ENCODE measurements at places on chromosomes 16 and 17.

DNA sequence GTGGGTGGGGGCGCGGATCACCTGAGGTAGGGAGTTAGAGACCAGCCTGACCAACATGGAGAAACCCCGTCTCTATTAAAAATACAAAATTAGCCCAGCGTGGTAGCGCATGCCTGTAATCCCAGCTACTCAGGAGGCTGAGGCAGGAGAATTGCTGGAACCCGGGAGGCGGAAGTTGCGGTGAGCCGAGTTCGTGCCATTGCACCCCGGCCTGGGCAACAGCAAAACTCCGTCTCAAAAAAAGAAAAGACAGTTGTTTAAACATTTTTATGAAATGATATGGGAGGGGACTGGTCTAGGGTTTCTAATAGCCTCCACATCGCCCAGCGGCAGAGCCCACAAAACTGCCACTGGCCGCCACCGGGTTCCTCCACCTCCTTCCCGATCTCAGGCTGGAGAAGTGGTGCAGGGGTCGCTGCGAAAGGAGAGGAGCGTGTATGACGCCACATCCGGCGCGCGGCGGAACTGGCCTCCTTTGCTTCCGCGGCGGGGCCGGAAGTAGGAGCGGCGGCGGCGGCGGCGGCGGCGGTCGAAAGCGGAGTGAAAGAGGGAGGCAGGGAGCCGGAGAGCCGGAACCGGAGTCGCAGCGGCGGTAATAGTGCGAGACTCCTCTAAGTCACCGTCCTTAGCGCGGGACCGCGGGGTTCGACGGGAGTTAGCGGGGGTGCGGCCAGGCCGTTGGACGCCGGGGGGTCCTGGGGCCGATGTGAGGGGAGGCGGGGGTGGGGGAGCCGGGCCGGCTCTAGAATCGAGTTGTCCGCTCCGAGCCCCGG lies at the start of gene PPP4C:
PPP4C (plus strand) TSS at position 492 of the 773 bp plus-strand sequence. CDS start 384 bp downstream, outside the sequence.
- peak; percentile 89 for DNase-seq

DNA sequence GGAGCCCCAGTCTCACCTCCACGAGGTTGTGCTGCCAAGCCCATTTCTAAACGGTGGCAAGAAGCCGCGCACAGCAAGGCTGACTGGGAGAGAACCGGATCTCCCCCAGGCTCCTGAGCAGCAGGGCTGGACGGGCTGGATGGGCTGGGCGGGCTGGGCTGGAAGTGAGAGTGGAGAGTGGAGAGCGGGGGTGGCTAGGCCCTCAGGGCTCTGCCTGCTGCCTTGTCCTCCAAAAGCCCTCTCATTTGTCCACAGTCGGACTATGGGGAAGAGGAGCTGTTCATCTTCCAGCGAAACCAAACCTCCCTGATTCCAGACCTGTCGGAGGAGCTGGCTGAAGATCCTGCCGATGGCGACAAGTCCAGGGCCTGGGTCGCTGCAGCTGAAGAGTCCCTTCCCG lies 3.2 kb downstream of the DNAAF8 start:
- no peak for DNase-seq

GRCh38 chr17:76659928-76660655 lies 16.5 kb upstream of the ST6GALNAC1 start:
- DNase-seq = no peak

DNA sequence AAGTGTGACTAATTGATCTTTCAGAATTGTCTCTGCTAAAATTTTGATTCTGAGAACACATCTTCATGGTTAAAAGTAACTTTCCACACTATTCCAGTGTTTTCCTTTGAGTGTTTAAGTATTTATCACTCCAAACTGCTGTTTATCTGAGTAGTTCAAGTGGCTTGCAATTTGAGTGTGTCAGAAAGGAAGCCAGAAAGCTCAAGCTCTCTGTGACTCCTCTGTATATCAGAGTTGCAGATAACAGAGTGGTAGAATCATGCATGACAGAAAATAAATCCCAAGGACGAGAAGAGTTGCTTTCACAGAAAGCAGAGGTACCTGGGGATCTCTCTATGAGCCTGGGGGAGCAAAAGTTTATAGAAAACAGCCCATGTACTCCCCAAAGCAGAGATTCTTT lies 130.0 kb downstream of the CYB561 start:
- no peak for DNase-seq

- DNase-seq = peak; percentile 44
These were observed at the start of gene HOXB5 for GRCh38 chr17:48593126-48593829. HOXB5 (minus strand) TSS chr17:48593779; CDS start chr17:48593682, 97 bp downstream.

DNA sequence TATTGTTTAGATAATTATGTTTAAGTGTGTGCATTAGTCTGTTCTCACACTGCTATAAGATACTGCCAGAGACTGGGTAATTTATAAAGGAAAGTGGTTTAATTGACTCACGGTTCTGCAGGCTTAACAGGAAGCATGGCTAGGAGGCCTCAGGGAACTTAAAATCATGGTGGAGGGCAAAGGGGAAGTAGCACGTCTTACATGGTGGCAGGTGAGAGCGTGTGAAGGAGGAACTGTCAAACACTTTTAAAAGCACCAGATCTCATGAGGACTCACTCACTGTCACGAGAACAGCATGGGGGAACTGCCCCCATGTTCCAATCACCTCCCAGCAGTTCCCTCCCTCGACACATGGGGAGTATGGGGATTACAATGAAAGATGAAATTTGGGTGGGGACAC lies 203.5 kb upstream of the GOT2 start:
- no peak for DNase-seq

DNA sequence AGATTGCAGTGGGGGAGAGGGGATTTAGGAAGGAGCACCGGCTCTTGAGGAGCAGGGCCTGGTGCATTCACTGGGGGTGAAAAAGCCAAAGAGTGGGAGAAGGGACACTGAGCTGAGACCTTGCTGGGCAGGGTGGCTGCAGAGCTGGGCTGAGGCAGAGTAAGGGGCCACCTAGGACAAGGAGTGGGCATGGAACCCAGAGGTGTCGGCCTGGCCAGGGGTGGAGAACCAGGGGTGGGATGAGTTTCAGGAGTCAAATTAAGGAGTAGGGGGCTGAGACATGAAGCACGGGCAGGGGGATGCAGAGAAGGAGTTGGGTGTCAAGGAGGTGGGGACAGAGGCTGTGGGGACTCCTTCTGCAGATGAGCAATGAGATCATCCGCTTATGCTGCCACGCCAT lies 20.1 kb downstream of the DNAH2 start:
- DNase-seq = no peak

- no peak for DNase-seq
These were observed 23.4 kb upstream of the AXIN2 start for GRCh38 chr17:65584604-65585521.

DNA sequence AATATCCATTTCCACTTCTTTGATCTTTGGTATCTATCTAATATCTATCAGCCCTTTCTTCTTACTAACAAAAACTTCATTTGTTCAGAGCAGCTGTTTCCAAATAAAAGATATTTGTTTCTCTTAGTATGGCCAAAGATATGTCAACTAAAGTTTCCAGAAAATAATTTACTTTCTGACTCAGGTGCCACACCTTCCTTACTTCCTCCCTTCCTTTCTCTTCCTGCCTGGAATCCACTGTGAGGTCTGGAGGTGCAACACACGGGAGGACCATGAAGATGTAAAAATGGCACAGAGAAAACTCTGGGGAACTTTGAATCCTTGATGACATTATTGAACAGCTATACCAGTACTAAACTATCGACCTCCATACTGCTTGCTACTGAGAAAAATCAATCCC lies 14.0 kb downstream of the MED13 start:
- DNase-seq = no peak

GRCh38 chr16:88985521-88985920 lies 8.5 kb upstream of the CBFA2T3 start:
- DNase-seq = no peak

GRCh38 chr16:10141671-10142070 lies 40.6 kb downstream of the GRIN2A start:
- no peak for DNase-seq

GRCh38 chr17:76995387-76996105 lies 127.3 kb downstream of the MGAT5B start:
- DNase-seq = no peak

- DNase-seq = no peak
These were observed 184.8 kb upstream of the ZFHX3 start for GRCh38 chr16:73232555-73233328.

- no peak for DNase-seq
These were observed 12.3 kb downstream of the ALOXE3 start for GRCh38 chr17:8105957-8106398.

- DNase-seq = peak; percentile 16
These were observed 39.1 kb downstream of the ASPA start for GRCh38 chr17:3514873-3515272.

GRCh38 chr16:813916-814412 lies 13.4 kb upstream of the GNG13 start:
- no peak for DNase-seq

DNA sequence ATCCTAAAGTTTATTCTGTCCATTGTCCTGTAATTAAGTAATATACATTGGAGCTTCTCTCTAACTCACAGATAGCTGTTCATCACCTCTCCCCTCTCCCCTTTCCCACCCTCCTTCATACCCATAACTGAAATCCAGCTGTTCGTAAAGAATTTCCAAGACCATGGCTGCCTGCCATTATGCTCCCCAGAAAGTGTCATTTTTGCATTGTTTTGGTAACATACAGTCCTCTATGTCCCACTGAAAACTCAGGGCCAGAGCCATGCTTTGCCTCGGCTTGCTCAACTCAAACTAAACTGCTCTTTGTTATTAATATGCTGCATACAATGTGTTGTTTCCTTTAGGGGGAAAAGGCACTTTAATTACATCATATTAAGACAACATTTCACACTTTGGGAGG lies 132.0 kb downstream of the MRTFB start:
- no peak for DNase-seq

GRCh38 chr17:12342609-12343435 lies 322.1 kb downstream of the MAP2K4 start:
- no peak for DNase-seq

GRCh38 chr17:37147301-37147812 lies 198.6 kb downstream of the AATF start:
- no peak for DNase-seq

DNA sequence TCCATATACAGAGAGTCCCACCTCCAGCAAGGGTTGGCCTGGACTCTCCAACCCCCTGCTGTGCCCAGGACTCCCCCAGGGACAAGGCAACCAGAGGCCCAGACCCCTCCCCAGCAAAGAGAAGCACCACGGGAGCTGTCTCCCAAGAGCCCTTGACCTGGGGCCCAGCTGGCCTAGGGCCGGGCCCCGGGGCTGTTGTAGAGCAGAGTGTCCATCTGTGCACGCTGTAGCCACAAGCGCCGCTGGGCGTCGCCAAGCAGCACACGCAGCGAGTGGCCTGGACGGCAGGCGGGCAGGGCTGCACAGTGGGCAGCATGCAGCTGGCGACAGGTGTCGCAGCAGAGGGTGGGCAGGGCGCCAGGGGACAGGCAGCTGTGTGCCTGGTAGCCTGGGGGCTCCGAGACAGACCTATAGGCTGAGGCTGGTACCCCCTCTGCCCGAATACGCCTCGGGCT lies 4.3 kb downstream of the SPATA2L start:
- no peak for DNase-seq

- peak; percentile 84 for DNase-seq
These were observed 485 bp downstream of the DYNLL2 start for GRCh38 chr17:58083491-58084316.

GRCh38 chr17:50953831-50954601 lies 87.9 kb upstream of the TOB1 start:
- DNase-seq = no peak

DNA sequence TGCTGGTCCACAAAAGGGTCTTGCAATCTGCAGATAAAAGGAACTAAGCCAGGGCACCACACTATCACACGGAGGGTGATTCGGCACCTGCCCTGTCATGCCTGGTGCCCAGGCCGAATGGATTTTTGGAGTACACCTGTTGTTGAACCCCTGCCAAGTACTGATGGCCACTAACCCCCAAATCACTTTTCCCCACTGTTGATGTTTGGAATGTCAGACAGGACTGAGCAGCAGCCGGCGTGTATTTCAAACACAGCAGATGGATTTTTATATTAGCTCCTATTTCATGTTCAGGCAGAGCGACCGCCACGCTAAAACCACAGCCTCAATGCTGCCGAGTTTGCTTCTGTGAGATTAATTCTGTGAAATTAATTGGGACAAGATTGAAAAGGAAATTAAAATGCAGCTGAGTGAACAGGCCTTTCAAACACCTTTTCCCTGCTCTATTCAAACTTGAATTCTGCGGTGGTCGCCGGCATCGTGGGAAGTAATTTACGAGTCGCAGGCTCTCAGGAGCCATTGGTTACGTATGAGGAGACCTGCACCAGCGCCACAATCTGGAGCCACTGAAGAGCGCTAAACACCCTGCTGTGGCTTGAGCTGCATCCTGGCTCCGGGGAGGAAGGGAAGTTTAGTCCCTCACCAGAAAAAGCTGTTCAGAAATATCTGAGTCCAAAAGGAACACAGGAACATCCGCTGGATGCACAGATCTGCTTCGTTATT lies 48.5 kb downstream of the SNX11 start:
- DNase-seq = no peak

- no peak for DNase-seq
These were observed 660.5 kb downstream of the KCNJ2 start for GRCh38 chr17:70829876-70830275.

DNA sequence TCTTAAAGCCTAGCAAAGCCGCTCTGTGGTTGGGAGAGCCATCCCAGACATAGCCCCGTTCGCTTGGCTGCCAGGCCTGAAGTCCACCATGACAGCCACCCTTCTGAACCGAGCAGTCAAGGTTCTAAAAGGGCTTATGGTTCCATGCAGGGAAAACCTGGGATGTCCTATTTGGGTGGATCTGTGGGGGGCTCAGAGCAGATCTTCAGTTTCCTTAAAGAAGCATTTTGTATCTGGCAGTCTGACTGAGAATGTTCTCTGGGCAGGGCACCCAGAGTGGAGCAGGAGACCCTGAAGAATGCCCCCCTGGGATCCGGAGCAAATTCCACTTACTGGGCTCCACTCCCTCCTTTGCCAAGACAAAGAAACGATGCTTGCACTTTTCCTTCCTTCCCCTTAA lies 127.2 kb downstream of the IRX5 start:
- no peak for DNase-seq

DNA sequence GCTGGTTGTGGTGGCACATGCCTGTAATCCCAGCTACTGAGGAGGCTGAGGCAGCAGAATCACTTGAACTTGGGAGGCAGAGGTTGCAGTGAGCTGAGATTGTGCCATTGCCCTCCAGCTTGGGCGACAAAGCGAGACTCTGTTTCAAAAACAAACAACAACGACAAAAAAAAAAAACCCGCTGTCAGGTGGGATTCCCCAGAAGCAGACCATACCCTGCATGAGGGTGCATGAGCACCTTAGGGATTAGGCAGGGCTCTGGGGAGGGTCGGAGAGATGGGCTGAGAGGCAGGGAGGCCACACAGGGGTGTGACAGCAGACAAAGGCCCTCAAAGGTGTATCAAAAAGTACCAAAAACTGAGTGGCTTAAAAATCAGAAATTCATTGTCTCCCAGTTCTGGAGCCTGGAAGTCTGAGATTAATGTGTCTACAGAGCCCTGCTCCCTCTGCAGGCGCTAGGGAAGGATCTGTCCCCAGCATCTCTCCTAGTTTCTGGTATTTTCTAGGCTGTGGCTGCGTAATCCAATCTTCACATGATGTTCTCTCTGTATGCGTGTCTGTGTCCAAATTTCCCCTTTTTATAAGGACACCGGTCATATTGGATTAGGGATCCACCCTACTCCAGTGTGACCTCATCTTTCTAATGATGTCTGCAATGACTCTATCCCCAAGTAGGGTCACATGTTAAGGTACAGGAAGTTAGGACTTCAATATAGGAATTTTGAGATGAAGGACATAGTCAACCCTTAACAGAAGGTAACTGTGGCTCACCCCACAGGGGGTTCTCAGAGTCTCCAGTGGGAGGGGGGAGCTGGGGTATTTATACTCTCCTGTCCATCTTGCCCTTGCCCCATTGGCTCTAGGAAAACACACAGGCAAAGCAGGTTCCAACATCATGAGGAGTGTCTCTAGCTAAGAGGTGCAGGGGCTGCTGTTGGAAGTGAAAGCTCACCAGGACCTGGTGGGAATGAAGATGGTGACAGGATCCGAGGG lies 13.6 kb upstream of the TVP23A start:
- DNase-seq = no peak

- no peak for DNase-seq
These were observed 55.7 kb upstream of the CNEP1R1 start for GRCh38 chr16:49969091-49970030.
